ENCODE measurements at places on chromosomes 11 and 22.

GRCh38 chr11:117072517-117073461 lies 25.4 kb downstream of the SIK3 start:
- no peak for DNase-seq

- no peak for DNase-seq
These were observed 8.6 kb upstream of the MTNR1B start for GRCh38 chr11:92960886-92961285.

- no peak for DNase-seq
These were observed 409.2 kb upstream of the LRRC4C start for GRCh38 chr11:41868606-41869005.

DNA sequence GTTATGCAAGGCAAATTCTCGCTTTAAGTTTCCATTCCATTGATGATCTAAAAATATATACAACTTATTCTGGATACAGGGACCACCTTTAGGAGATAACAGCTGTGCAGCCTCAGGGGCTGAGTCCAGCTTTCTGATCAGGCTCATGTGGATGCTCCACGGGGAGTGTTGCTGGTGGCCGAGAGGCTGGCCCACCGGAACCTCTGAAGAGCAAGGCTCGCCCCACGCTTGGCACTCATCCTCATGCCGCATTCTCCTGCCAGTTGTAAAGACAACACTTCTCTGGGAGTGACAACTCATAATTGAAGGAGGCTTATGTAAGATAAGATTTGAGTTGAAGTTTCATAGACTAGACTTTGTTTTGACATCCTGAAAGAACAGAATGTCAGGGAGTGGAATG lies 123.5 kb downstream of the MPPED1 start:
- DNase-seq = no peak

DNA sequence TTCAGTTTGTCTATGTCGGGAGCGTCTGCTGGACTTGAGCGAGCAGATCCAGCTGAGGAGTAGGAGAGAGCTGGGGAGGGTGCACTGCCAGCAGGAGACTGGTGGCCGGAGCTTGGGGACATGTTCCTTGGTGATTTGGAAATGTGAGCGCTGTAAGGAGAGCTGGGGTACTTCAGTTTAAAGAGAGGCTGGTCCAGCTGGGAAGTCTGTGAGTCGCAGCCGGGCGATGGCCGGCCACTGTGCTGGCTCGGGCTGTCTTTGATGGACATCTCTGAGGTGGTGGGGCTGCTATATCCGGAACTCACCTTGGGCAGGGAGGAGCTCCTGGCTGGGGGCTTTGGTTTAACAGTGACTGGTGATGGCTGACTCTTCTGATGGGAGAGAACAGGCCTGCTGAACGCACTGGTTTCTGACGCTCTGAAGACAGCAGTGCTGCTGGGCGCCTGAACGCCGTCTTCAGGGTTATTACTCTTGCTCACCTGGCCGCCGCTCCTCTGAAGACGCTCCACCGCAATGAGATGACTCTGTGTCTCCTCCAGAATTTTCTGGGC lies 63.6 kb upstream of the PITPNB start:
- DNase-seq = no peak

GRCh38 chr11:84316866-84317555 lies 1030.8 kb upstream of the CCDC90B start:
- no peak for DNase-seq

DNA sequence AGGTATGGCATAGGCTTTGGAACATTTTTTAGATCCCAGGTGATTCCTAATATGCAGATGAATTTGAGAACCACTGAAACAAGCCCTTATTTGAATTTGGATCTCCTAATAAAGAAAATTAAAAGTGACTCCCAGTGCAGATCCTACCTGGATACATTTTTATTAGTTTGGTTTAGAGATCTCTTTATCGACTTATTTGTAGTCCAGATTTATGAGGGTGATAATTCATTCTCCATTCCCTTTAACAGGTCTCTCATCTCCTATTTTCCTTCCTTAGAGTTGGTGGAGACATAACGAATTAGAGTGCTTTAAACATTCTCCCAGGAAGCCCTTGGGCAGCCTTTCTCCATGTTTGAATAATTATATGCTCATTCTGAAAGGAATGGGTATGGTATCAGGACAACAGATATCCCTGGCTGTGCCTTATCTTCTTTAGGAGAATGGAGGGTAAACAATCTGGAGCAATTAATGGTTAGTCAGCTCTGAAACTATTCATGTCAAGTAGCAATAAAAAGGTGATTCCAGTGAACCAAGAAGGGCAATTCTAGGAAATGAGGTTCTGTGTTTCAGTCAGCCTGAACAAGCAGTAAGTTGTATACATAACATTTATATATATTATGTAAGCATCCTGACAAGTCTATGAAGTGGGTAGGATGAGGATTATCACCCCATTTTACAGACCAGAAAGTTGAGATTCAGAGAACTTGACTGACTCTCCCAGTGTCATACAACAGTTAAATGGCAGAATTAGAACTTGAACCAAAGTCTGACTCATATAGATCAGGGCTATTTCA lies 53.9 kb upstream of the RCE1 start:
- no peak for DNase-seq

- DNase-seq = no peak
These were observed 2.3 kb downstream of the SLC29A2 start for GRCh38 chr11:66369073-66369894.

DNA sequence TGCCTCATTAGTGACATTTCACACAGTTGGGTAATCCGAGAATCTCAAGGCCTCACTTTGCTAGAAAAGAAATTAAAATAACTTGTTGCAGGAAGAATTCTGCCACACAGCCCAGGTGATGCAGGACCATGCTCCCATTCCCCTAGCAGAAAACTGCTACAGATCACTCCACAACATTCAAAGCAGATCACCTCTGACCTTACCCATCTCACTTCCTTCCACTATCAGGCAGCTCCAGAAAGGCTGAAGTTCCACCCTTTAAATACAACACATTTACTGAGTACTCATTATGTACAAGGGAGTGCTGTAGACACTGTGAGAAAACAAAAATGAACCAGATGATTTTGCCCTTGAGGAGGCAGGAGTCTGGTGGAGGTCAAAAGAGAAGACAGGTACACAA lies 231.0 kb downstream of the TTC28 start:
- DNase-seq = no peak

DNA sequence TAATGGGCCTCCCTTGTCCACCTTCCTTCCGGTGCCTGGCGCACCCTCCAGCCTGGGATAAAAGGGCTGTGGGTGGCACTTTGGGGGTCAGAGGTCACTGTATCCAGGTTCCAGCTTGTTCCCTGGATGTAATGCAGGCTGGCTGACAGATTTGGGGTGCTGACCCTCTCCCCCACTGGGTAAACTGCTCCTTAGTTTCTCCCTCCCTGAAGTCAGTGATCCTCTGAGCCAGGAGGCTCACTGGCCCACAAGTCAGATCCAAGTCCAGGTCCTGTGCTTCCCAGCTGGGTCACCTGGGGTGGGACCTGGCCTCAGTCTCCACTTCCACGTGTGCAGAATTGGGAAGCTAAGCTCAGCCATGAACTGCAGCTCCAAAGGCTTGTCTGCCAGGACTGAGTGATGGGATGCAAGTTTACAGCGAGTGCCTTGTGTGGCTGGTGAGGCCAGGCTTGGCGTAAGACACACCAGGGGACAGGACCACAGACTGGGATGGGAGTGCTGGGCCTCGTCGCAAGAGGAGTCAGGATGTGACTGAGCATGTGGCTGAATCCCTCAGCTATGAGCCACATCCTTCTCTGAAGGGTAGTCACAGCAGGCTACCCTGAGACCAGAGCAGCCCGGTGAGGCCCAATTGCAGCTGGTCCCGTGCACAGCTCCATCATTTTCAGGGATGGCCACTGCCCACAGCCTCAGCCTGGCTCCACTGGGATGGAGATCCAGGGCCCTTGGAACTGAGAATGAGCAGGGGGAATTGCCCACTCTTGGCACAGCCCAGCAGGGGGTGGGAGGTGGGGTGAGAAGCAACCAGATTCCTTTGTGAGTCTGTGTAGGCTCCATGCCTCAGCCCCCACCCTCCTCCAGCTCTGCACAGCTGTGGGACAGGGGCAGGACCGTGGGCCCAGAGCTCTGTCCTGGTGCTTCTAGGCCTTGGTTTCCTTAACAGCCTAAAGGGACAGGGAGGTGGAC lies 7.2 kb downstream of the SHISA8 start:
- no peak for DNase-seq

DNA sequence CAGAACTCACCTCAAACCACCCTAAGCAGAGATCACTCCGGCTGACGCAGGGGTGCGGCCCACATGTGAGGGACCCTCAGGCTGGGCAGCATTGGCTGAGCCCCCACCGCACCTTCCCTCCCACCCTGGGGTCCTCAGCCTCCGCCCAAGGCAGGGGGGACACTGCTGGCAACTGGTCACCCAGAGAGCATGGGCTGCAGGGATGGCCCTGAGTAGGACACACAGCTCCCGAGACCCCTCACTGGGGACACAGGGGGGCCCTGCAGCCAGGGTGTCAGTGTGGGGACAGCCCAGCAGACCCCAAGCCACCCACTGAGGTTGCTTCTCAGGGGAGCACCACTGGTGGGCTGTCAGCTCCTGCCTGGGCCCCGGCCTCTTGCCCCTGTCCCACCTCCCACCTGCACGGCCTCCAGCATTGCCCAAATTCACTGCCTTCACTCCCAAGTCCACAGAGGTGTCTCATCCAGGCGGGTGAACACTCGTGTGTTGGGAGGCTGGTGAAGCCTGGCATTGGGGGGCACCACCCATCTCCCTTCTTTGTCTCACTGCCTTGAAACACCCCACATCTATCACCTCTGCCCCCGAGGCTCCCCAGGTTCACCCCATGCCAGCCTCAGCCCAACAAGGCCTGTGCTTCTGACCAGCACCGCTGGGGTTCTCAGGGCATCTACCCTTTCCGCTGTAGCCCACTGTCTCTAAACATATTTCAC lies 4.7 kb downstream of the C11orf21 start:
- DNase-seq = no peak

DNA sequence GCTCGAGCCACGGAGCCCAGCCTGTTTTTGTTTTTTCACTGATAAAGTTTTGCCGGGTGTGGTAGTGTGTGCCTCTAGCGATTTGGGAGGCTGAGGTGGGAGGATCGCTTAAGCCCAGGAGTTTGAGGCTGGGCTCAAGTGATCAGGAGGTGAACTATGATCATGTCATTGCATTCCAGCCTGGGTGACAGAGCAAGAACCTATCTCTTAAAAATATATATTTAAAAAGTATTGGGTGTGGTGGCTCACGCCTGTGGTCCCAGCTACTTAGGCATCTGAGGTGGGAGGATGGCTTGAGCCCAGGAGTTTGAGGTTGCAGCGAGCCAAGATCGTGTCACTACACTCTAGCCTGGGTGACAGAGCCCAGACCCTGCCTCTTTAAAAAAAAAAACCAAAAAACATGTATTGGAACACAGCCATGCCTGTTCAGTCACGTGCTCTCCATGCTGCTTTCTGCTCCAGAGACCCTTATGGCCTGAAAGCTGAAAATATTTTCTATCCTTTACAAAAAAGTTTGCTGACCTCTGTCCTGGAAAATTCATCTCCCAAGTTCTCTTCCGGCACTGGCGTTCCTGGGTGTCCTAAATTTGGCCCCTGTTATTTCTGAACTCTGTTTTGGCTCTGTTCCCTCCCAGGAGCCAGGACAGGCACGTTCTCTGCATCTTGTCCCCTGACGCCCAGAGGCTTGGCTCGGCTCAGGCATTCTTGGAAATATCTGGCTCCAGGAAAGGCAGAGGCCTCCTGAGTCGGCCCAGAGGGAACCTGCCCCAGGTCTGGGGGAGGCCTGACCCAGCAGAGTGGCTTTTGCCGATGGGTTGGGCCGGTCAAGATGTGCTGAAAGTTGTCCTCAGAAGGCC lies 61.3 kb upstream of the PPP6R3 start:
- no peak for DNase-seq

- no peak for DNase-seq
These were observed 145.8 kb upstream of the ARHGAP20 start for GRCh38 chr11:110857892-110858546.

- no peak for DNase-seq
These were observed 366.7 kb upstream of the TENM4 start for GRCh38 chr11:79807506-79807905.

- no peak for DNase-seq
These were observed 2.7 kb upstream of the TMPRSS4 start for GRCh38 chr11:118074091-118074685.

- no peak for DNase-seq
These were observed 563.1 kb upstream of the ISX start for GRCh38 chr22:34502821-34503220.

GRCh38 chr22:50315289-50316113 lies 8.1 kb upstream of the PLXNB2 start:
- DNase-seq = no peak

- no peak for DNase-seq
These were observed 310.7 kb upstream of the NCAM1 start for GRCh38 chr11:112650527-112650926.

DNA sequence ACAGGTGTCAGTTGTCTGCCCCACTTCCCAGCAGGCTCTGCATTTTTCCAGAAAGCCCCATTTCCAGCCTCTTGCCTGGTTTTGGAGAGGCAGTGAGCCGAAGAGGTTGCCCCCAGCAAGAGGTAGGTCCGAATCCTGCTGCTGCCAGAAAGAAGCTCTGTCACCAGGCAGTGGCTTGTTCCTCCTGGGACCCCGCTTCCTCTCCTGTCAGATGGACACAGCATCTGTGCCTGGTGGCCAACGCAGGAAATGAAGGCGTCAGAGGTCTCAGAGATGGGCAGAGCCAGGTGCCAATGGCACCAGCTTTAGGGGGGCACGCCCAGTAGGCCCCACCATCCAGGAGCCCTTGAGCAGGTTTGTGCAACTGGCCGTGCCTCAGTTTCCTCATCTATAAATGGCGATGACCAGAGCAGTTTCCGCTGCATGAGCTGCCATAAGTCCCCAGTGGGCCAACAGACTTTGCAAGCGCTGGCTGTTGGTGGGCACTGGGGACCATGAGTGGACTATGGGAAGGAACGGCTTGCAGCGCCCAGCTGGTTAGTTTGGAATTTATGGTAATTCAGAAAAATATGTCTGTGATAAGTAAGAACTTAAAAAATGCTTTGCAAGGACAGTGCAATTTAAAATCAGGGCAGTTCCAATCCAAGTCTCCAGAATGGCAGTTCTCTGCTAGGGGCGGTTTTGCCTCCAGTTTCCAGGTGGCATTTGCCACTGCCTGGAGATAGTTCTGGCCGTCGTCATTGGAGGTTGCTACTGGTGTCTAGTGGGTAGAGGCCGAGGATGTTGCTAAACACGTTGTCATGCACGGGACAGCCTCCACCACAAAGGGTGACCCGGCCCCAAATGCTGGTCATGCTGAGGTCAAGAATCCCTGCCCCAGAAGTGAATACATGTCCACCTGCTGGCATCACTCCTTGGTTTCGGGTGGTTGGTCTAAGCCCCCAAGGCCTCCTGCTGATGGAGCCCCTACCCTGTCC lies 2.3 kb upstream of the OSBPL5 start:
- no peak for DNase-seq

GRCh38 chr11:61290905-61291690 lies 4.0 kb downstream of the VWCE start:
- no peak for DNase-seq

- no peak for DNase-seq
These were observed 109.3 kb upstream of the SNX19 start for GRCh38 chr11:131025421-131026125.

- DNase-seq = no peak
These were observed 264.7 kb upstream of the CCDC179 start for GRCh38 chr11:23124996-23125395.

DNA sequence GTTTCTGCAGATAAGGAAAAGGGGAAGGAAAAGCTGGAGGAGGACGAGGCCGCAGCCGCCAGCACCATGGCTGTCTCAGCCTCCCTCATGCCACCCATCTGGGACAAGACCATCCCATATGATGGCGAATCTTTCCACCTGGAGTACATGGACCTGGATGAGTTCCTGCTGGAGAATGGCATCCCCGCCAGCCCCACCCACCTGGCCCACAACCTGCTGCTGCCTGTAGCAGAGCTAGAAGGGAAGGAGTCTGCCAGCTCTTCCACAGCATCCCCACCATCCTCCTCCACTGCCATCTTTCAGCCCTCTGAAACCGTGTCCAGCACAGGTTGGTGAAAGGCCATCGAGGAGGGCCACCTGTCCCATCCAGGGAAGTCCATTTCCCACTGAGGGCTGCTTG lies 5.6 kb downstream of the TEF start:
- no peak for DNase-seq
